ENCODE measurements at places on chromosomes 7 and 10.

GRCh38 chr7:44396931-44397545 is 71.6 kb upstream of the CAMK2B start:
- no peak for DNase-seq

GRCh38 chr7:37357637-37357996 is 91.0 kb downstream of the ELMO1 start:
- no peak for DNase-seq

- no peak for DNase-seq
These were observed 67.7 kb downstream of the HERC4 start for GRCh38 chr10:68007356-68007755.

DNA sequence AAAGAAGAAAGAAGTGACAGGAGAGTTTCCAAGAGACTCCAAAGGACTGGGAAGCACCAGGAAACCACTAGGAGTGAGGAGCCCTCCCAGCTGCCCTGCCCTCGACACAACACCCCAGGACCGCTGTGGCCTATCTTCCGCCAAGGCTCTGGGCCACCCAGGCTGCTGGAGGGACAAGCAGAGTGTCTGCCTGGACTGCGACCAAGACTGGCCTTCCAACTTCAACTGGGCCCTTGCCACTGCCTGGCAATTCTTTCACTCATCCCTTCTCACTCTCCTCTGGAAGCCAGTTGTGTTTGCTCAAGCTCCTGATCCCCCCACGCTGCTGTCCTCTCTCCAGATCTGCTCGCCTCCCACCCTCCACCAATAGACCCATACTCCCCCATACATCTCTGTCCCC is 10.2 kb downstream of the KIAA1549 start:
- DNase-seq, result no peak

DNA sequence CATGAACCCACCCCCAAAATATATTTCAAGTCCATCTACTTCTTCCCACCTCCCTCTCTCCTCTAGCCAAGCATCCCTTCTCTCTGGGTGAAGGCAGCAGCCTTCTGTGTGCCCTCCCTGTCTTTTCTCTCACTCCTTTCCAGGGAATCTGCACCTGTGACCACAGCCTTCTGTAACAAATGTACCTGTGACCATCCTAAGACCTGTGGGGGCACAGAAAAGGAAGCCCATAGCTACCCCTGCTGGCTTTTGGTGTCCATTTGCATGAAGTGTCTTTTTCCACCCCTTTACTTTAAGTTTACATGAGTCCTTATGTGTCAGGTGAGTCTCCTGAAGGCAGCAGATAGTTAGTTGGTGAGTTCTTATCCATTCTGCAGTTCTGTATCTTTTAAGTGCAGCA is 2.0 kb upstream of the TBXAS1 start:
- no peak for DNase-seq

- DNase-seq, result no peak
These were observed 67.8 kb upstream of the ATP6V0A4 start for GRCh38 chr7:138865843-138866242.

GRCh38 chr7:16114633-16115032 is 306.7 kb downstream of the CRPPA start:
- no peak for DNase-seq

DNA sequence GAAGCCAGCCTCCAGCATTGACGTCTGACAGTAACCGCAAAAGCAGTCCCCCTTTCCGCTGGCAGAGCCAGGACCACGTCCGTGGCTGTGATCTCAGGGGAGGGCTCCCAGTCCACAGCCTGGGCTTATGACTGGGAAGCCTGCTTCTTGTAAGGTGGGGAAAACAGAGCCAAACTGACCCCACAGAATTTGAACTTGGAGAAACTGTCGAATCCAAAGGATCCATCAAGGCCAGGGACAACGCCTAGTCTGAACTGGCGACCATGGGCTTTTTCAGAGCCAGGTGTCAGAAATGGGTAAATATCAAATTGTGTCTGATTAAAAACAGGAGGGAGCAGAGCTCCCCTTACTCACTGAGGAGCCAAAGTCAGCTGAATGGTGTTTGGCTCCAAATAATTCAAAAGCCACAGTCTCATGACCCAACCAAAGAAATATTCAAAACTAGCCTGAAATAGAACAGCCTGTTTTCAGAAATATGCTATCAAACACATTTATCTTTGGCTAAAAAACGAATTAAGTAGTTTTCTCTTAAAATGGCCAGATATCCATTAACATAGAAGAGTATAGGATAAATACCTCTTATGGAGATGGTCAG is 751.4 kb upstream of the GALNT17 start:
- DNase-seq, result no peak

DNA sequence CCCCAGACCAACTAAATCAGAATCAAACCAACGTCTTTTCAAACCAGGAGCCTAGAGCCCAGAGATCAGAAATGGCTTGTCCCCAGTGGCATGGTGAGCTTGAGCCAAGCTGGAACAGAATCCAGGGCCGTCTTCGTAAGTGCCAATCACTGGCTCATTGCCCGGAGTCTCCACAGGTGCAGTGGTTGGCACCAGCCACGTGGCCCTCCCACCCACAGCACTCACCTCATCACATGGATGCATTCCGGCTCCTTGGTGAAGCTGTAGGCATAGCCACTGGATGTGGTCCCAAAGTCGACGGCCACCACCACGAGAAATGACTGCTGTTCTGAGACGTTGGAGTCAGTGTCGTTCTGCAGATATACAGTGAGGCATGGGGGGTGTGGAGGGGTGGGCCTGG is 37.4 kb downstream of the HSPA12A start:
- DNase-seq, result no peak

Measured in activated CD8-positive, alpha-beta memory T cell treated with anti-CD3 and anti-CD28 coated beads for 1 hour (primary cell).